Inflammatory macrophage treated with lipopolysaccharide for 1 hour (primary cell): ENCODE measurements at places on chromosomes 1 and 21.
A peak's percentile ranks its signal among the peaks of the same experiment; 100 is the strongest.

DNA sequence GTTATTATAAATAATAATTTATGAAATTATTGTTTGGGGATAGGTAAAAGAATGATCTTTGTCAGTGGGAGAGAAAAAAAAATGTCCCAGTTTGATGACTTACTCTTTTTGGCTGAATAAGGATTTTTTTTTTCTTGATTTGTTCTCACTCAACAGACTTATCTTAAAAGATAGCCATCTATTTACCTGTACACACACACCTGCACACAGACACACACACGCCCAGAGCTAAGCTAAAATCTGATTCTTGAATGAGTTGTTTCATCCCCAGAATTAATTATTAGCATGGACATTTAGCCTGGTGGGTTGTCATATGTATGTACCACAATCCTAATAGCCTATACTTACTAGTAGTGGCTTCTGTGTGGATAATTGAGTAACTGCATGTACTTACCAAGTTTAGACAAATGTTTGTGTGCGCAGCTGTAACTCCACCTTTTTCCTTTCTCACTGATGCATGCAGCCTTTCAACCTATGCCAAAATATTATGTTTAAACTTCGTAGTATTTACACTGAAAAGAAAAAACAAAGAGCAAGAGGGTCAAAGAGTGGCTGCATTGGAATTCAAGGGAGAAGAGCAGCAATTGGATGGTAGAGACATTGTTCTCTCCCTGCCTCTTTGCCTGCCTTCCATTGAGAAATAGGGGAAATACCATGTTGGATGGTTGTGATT lies 174.3 kb downstream of the ADGRL2 start:
- DNase-seq = no peak

- DNase-seq = no peak
Observed at GRCh38 chr1:153941826-153942725, 4.4 kb downstream of the DENND4B start.

DNA sequence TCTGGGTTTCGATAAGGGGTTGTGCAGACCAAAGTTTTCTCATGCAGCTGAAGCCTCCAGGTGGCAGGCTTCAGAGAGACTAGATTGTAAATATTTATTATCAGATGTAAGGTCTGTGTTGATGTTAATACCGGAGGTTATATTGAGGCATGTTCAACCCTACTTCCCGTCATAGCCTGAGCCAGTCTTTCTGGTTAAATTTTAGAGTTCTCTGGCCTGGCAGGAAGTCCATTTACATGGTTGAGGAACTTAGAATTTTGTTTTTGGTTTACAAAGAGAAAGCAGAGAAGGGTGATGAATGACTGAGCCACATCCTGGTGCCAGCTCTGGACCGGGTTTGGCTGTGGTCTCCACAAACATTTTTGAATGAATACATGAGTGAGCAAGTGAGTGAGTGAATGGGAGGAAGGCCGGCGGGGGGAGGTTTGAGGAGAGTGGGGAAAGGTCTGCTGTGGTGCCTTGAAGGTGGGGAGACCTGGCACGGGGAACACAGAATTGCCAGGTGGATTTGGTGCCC lies 218.5 kb downstream of the DISC1 start:
- no peak for DNase-seq

DNA sequence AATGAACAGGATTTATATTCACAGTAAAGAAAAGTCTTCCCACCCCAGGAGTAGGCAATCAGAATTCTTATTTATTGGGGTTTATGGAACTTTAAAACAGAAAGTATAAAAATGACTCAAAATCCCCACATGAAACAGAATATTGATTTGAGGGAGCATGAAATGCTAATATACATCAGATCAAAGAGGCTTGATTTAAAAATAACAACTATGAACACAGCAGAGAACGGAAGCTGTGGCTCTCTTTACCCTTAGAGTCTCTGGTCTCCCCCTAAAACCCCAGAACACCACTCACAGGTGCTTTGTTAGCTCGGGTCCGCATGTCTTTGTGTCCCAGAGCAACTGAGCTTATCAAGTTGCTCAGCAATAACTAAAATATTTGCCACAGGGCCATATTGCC lies 31.2 kb upstream of the FASLG start:
- no peak for DNase-seq

GRCh38 chr1:19619697-19620384 lies 24.3 kb upstream of the NBL1 start:
- no peak for DNase-seq

- DNase-seq = no peak
Observed at GRCh38 chr1:241730031-241730430, 78.0 kb downstream of the WDR64 start.

DNA sequence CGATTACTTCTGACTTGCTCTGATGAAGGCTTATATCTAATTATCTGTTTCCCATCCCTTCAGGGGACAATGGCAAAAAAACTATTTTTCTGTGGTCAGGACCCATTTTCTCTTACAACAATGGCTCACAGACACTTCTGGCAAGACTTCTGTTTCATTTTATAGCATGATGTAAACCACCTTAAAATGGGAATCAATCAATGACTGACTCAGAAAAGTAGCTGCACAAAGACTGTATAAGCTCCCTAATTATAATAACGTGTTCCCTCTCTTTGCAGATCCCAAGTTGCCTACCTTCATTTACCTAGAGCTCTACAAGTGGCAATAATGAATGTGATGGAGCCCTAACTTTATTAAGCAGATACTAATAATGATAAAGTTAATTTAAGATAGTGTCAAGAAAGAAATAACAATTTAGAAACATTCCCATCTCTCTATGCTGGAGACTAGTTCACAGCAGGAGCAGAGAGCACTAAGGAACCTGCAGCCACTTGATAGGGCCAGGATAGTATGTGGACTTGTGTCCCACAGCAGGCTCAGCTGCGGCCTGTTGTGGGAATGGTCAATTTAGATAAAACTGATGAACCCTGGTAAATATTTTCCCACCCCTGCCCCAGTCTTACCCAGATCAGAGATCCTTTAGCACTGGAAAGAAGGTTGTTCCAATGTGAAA lies 538 bp downstream of the GBP2 start:
- no peak for DNase-seq

GRCh38 chr1:226617109-226617508 lies 68.5 kb downstream of the STUM start:
- no peak for DNase-seq

DNA sequence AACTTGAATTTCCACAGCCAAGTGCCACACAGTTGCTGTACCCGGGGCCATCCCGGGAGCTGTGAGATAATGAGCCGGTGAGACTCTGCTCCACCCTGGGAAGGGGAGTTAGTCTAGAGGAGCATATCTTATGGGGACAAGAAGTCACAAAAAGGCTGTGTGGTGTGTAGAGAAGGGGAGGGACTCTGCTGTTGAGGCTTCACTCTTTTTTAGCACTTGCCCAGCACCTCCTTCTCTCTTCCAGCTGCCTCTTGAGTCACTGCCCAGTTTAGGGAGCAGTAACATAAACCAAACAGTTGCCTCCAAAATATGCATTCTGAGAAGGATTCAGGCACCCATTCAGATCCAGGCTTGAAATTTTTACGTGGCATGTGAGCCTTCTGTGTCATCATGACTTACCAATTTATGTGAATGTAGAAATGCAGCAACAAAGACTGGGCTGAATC lies 744 bp upstream of the WDR26 start:
- peak; percentile 28 for DNase-seq

DNA sequence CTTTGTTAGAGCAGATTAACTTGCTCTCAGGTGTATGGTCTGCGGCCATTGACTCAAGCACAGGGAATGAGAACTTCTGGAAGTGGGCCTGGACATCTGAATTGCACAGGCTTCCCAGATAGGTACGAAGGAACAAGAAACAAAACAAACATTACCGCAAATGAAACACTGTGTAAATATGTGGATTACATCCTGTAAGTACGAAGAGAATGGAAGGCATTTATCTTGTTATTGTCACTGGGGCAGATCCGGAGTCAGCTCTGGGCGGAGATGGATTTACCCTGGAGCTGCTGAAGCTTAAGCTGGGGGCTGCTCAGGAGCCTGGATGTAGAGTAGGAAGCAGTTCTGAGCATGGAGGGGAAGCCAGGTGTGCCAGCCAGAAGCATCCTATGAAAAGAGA lies 6.8 kb downstream of the HES2 start:
- DNase-seq = no peak

GRCh38 chr1:172163498-172164215 lies 256.8 kb upstream of the C1orf105 start:
- DNase-seq = no peak

- no peak for DNase-seq
Observed at GRCh38 chr21:43274022-43274945, 105.5 kb downstream of the CRYAA start.

DNA sequence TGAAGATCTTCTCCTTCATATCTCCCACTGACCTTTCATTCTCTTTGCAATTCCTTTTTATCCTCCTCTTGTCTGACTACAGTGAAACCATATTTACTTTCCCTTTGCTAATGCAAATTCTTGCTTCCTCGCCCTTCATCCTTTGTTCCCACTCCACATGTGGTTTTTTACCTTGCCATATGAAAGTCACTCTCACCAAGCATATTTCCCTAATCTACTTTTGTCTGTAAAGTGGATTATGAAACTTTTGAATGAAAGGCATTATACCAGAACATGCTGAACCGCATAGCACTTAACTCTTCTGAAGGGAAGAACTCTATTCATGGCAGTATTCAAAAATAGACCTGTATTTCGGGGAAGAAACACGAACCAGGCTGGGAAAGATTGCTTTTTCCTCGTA lies 8.0 kb upstream of the TMPRSS15 start:
- DNase-seq = no peak

- no peak for DNase-seq
Observed at GRCh38 chr1:224783006-224783651, 146.3 kb upstream of the DNAH14 start.

DNA sequence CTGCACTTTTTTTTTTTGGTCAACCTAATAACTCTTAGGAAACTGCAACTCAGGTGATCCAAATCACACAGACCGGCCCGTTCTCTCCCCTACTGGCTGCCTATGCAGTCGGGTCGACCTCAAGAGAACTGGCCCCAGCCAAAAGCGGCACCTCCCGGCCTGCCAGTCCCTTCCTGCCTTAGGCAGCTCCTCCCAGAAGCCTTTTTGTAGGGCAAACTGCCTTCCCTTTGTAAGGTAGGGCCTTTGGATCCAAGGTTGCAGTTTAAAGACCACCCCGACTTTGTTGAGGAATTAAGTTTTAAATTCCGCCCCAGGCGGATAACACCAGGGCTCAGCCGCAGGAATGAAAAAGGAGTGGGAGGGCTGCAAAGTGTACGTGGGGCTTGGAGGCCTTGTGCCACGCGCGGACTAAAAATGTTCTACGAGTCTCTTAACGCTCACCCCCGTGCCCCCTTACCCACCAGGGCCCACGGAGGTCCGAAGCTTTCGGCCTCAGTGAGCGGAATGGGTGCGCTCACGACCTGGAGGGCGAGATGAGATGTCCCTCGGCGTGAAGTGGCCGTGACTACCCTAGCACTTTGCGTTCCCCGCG lies 642 bp upstream of the ST3GAL3 start:
- no peak for DNase-seq

- no peak for DNase-seq
Observed at GRCh38 chr21:29318354-29318753, 19.6 kb downstream of the BACH1 start.

- DNase-seq = peak; percentile 36
Observed at GRCh38 chr1:10796029-10796944, at the start of gene CASZ1. TSS of gene CASZ1 (minus strand) at chr1:10796646. CDS start at chr1:10693889, 102,757 bp downstream.

- DNase-seq = no peak
Observed at GRCh38 chr21:26224366-26224765, 53.8 kb upstream of the APP start.

DNA sequence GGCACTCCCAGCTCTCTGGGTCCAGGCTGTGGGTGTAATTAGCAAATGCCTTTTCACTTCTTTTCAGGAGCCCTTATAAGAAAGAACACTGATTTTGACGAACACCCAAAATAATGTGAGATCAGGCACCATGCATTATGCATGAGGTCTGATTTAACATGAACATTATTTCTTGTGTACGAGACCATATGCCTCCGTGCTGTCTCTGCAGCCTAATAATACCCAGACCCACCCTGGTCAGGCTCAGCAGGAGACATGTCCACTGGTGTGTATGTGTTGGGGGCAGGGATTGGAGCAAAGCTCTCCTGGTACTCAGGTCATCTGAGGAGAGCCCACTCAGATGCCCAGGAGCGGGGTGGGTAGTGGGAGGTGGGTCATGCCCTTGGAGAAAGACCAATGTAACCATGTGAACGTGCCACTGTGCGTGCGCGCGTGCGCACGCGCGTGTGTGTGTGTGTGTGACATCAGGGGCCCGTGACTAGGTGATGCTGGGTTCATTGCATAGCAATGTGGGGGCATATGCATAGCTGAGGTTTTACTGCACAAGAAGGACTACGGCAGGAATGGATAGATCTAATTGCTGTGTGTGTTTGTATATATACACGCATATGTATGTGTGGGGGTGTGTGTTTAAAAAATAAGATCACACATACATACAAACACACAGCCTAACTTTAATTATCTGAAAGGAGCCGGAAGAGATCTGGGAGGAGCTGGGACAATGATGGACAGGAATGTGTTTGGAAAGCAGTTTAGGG lies 7.1 kb downstream of the POU3F1 start:
- DNase-seq = no peak

DNA sequence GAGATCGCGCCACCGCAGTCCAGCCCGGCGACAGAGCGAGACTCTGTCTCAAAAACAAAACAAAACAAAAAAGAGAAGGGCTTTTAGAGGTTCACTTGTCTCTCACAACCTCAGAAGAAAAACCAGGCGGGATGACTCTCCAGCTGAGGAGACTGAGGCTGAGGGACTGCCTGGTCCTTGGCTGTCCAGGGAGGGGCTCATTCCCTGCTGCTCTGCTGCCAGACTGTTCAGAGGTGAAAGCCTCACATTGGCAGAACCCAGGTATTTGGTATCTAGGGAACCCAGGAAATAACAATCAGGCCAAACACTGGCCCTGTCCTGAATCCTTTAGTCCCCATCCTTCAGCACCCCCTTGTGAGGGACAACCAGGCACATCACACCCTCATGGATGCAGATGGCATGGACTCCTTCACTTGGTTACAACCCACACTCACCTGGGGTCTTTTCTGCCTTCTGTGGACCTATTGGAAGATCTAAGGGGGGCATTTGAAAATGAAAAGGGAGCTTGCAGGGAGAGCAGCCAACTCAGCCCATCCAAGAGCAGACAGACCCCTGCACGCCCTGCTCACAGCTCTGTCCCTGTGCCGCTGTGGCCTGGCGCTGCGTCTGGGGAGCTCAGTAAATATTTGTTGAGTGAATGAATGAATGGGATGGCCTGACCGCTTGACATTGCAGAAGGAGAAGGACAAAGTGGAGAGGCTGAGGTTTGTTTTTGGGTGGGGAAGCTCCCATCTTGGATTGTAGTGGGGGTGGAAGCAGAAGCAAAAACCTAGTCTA lies 33.4 kb downstream of the CD247 start:
- DNase-seq = no peak

GRCh38 chr1:115906627-115907026 lies 65.7 kb upstream of the NHLH2 start:
- no peak for DNase-seq

GRCh38 chr21:27535188-27535587 lies 568.3 kb upstream of the ADAMTS5 start:
- DNase-seq = no peak
